ENCODE measurements at places on chromosomes 7 and 10.

DNA sequence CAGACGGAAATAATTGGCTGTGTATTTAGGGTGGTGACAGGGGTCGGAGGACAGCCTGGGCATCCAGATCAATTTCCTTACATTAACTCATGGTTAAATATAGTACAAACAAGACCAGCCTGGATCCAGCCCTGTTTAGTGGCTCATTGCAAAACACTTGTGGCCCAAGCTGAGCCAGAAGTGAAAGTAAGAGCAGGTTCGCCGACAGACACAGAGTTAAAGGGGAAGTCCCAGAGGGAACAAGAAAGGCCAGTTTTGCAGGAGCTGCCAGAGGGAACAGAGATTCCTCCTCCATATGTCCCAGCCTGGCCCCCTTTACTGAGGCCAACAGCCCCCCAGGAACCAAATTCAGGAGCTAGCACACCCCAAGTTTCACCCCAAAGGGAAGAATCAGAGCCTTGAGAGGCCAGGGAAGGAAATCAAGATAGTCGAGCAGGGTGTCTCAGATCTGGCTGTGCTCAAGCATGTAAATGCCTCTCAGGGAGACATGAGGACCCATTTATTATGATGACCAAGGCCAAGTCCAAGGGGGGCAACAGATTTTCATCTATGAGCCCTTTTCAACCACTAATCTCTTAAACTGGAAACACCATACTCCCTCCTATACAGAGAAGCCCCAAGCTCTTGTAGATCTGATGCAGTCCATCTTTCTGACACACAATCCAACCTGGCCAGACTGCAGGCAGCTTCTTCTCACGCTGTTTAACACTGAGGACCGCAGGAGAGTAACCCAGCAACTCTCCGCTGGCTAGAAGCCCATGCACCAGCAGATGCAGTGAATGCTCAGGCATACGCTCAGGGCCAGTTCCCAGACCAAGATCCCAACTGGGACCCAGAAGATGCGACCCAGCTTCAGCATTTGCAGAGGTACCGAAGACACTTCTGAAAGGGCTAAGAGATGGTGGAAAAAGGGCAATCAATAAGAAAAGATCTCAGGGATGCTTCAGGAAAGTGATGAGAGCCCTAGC is 15.9 kb upstream of the ADCK2 start:
- DNase-seq = peak; percentile 91

- no peak for DNase-seq
Observed at GRCh38 chr10:20596911-20597310, 300.2 kb downstream of the NEBL start.

DNA sequence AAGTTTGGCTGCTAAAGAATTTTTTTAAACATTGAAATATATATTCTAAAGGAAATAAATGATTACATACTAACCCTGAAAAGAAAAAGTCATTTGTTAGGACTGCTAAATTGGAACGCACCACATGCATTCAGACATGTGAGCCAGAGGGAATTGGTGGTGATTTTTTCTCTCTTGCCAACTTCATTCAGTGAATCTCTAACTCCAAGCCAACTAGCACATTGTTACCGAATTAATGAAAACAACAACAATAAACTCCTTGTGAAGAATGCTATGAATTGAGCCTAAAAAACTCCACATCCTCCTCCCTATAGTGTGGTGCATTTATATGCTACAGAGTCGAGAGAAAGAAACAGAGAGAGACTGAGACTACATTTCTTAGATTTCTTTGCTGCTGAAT is 135.5 kb upstream of the CACNA2D1 start:
- no peak for DNase-seq

DNA sequence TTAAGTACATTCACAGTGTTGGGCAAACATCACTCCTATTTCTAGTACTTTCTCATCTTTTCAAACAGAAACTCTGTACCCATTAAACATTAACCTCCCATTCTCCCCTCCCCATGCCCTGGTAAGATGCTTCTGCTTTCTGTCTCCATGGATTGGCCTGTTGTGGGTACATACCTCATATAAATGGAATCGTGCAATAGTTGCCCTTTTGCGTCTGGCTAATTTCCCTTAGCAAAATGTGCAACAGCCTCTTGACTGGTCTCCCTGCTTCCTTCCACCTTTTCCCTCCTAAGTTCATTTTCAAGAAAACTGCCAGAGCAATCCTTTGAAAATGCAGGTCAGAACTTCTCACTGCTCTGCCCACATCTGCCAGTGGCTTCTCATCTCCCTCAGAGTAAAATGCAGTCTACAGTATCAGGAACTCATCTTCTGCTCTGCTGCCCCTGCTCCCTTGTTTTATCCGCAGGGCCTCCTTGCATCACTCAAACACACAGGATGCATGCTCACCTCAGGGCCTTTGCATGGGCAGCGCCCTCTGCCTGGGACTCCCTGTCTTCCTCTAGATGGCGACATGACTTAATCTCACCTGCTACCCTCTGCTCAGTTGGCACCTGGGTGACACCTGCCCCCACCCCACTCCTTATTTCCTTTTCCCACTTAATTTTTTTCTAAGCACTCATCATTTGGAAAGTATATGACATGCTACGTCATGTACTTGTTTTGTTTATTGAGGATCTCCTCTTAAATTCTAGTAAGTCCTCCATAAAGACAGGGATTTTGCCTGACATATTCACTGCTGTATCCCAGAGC is 44.3 kb upstream of the ECHDC3 start:
- DNase-seq = no peak

DNA sequence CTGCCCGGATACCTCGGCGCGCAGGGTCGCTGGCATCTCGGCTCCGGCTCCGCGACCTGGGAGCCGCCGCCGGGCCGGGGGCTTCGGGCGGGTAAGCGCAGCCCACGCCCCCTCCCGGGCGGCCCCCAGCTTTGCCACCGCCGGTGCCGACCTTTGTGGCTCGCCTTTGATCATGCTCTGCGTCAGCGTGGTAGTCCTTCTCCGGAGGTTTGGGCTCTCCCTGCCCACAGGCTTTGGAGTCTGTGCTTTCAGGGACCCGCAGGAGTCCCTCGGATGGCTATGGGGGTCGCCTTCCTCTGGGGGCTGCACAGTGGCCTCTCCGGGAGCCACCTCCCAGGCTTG is 7.3 kb downstream of the ATP6V1F start:
- DNase-seq = no peak

DNA sequence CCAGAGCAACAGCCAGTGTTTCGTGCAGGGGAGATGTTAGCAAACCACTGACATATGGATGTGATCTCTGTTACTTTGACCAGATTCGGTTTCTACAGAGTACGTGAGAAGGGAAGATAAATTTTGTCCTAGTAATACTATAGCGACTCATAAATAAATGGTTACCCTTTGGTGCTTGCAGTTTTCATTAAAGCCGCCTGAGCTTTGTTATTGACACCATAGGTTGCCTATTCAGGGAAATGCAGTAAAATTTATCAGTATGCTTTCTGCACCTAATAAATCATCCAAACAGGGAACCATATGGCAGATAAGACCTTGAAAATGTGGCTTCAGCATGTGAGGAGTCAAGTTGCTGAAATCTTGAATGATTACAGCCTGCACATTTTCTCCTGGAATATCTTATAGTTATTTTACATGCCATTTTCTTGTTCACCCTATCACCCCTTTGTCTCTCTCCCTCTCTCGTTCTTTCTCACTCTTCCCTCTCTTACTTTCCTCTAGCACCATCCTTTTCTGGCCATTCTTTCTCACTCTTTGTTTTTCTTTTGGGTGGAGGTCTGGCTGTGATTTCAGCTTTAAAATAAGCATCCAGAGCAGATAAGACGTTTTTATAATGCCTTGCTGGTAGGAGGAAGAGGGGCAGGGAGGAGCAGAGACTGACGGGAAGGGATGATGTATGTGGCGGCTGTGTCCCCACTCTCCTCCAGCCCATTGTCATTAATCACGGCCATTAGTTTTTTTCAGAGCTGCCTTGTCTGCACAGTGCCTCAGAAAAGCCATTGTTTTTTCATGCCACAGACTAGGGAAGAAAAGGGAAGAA is 182.5 kb downstream of the LRMDA start:
- DNase-seq = peak; percentile 36

- no peak for DNase-seq
Observed at GRCh38 chr10:105707603-105708002, 1066.5 kb downstream of the SORCS3 start.

DNA sequence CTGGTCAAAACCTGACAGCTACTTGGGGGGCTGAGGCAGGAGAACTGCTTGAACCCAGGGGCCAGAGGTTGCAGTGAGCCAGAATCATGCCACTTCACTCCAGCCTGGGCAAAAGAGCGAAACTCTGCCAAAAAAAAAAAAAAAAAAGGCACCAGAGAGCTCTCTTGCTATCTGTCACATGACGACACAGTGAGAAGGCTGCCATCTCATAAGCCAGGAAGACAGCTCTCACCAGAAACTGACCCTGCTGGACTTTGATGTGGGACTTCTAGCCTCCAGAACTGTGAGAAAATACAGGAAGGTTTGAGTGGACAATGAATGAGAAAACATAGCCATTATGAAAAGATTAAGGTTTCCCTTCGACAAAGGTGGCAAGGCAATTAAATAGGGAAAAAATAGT is 51.1 kb upstream of the KCNIP2 start:
- no peak for DNase-seq

- no peak for DNase-seq
Observed at GRCh38 chr10:79034271-79034876, 34.4 kb upstream of the ZMIZ1 start.

GRCh38 chr10:44589944-44590449 is 205.1 kb upstream of the CXCL12 start:
- DNase-seq = no peak

DNA sequence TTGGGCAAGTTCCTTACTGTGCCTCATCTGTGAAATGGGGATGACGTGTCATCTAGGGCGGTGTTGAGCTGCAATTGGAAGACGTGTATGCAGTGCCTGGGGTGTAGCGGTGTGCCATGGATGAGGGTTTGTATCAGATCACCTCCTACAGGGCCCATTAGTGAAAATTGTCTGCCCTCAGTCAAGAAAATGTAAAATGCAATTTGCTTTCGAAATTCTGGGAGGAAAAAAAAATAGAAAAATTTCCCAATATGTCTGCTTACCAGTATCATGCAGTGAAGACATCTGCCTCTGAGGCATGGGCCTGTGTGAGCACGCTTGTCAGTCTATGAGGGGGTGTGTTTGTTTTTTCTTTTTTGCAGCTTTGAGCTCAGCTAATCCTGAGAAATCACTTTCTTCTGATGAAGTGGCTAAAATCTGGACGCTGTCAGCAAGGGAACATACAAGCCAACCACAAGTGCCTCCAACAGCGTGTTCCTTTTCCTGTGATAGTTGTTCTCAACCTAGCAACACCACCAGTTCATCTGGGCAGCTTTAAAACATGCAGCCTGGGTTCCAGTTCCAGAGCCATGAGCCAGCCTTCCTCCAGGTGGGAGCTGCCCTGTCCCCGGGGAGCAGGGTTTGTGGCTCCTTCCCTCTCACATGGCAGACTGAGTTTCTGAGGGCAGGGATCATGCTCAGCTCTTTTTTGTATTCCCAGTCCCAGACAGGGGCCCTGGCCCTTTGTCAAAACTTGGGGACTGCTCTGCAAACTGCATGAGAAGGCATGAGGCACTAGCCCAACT is 10.3 kb downstream of the FAM241B start:
- no peak for DNase-seq

- DNase-seq = no peak
Observed at GRCh38 chr7:1938788-1939433, 268.8 kb downstream of the ELFN1 start.

DNA sequence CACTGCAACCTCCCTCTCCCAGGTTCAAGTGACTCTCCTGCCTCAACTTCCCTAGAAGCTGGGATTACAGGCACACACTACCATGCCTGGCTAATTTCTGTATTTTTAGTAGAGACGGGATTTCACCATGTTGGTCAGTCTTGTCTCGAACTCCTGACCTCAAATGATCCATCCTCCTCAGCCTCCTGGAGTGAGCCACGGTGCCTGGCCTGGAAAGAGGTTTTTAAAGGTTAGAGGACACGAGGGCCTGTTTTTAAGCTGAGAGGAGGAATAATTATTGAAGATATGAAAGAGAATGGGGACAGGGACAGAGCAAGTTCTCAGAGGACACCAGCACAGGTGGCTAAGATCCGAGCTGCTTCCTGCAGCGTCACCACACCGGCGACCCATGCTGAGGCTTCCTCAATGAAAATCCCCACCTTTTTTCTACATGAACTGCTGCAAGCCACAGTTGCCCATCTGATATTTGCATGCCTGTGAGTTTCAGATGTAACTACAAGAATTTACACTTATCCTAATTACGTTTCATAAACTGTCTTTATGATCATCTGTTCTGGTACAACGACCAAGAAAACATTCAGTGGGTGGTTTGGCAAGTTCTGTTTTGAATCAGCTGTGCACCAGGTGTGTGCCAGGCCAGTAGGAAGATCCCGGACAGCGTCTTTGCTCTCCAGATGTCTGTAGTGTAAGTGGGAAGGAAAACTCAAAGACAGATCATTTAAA is 76.0 kb downstream of the HIP1 start:
- DNase-seq = no peak

DNA sequence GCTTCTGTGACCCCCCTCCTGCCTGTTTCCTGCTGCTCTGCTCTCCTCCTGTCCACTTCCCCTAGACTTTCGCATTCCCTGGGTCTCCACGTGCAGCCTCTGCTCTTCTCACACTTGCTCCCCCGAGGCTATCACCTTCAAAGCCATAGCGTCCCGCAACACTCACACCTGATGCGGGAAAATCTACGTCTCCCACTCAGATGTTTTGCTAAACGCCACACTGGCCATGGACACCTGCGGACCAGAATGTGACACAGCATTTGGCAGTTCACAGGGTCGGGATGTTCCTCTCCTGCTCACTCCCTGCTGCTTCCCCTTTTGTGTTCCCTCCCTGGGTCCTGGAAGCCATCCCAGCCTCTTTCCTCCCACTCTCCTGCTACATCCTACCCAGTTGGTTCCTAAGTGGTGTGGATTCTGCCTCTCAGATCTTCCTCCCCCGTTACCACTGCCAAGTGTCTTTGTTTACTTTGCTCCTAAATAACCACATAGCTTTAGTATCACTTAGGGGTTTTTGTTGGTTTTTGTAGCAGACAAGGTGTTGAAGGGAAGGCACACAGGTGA is 33.7 kb upstream of the RBM33 start:
- no peak for DNase-seq

GRCh38 chr10:33412241-33412640 is 77.8 kb upstream of the NRP1 start:
- no peak for DNase-seq

- DNase-seq = no peak
Observed at GRCh38 chr10:48773580-48773979, 88.9 kb downstream of the WDFY4 start.

GRCh38 chr7:1843271-1843861 is 173.3 kb downstream of the ELFN1 start:
- DNase-seq = no peak

GRCh38 chr10:78787125-78787524 is 281.6 kb upstream of the ZMIZ1 start:
- DNase-seq = no peak

- DNase-seq = no peak
Observed at GRCh38 chr7:94345907-94346306, 48.8 kb upstream of the COL1A2 start.

DNA sequence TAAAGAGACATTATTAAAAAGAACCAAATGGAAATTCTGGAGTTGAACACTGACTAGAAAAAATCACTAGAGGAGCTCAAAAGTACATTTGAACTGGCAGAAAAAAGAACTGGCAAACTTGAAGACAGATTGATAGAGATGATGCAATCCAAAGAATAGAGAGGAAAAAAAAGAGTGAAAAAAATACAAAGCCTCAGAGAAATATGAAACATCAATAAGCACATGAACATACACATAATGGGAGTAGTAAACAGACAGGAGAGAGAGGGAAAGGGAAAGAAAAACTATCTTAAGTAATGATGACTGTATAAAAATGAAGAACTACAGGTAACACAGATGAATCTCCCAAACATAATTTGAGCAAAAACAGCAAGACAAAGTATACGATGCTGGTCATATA is 61.1 kb downstream of the CNOT4 start:
- DNase-seq = no peak

GRCh38 chr7:107953265-107953923 is 49.6 kb downstream of the LAMB1 start:
- no peak for DNase-seq

All from suppressor macrophage treated with lipopolysaccharide for 1 hour (primary cell).